Fibroblast of the aortic adventitia (primary cell): ENCODE measurements at places on chromosomes 7 and 10.

GRCh38 chr7:34675749-34676374 lies 17.8 kb downstream of the NPSR1 start:
- peak; percentile 2 for DNase-seq

GRCh38 chr7:94250124-94250523 lies 144.6 kb upstream of the COL1A2 start:
- no peak for DNase-seq

- no peak for DNase-seq
Observed at GRCh38 chr10:49655099-49655498, 24.4 kb upstream of the C10orf53 start.

DNA sequence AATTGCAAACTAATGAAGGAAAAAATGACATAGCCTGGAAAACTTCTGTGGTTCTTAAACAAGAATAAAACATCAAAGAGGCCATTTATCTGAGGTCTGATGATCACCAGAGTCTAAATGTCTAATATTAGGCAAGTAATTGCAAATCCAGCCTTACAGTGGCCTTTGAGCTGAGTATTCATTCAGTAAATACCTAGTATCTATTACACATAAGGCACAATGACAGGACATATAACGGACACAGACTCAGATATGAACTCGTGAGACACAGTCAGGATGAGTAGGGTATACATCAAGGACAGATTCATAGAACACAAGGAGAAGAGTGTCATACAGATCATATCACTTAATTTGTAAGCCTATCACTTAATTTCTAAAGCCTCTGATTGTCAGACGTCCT lies 16.8 kb downstream of the GPAM start:
- DNase-seq: no peak

- DNase-seq: no peak
Observed at GRCh38 chr10:128934492-128934891, 532.5 kb upstream of the MGMT start.

DNA sequence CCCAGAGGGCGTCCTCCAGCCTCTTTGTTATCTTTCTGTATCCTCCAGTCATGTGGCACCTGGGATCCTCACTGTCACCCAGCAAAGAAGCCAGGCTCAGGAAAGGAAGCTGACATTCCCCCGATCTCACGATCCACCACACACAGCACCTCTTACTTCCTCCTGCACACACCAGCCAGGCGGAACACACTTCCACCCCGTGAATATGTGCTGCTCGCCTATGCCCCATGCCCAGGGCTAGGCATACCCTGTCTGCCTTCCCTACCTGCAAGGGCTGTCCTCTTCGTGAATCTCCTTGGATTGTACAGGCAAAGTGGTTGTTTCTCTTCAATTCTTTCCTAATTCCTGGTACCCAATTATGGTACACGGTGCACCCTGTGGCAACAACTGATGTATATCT lies 191.0 kb downstream of the TNS3 start:
- DNase-seq: no peak

DNA sequence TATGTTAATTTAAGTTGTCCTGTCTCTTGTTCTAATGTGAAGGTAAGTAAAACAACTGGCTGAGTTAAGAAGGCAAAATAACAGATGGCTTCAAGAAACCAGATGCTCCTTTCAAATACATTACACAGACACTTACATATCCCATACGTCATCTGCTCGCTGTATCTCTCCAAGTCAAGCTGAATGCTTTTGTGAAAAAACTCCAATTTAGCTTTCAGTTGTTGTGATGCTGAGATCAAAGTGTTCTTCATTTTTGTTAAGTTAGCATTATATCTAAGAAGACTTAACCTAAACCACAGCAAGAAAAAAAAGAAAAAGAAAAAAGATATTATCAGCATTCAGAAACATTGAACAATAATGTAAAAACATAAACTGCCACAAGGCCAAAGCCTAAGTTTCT lies 18.5 kb upstream of the ERLIN1 start:
- no peak for DNase-seq

DNA sequence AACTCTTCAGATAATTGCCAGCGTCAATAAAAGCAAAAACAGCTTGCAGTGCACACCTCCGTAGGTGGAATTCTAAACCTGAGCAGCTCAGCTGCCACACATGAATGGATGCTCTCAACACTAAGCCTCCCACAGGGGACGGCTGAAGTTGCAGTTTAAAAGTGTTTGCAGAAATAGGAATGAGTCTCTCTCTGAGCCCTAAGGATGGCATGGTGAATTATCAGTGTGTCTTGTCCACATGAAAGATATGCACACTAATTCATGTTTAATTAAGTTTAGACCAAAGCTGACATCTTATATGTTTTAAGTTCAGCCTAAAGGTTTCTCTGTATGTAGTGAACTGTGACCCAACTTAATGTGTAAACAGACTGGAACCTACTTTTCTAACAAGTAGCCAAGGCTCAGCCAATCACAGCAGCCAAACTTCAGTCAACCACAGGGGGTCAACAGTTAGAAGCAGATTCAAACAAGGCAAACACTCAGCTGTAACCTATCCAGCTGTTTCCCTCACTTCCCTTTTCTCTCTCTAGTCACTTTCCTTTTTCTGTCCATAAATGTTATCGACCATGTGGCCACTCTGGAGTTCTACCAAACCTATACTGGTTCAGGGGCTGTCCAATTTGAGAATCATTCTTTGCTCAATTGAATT lies 38.1 kb downstream of the CTTNBP2 start:
- no peak for DNase-seq

DNA sequence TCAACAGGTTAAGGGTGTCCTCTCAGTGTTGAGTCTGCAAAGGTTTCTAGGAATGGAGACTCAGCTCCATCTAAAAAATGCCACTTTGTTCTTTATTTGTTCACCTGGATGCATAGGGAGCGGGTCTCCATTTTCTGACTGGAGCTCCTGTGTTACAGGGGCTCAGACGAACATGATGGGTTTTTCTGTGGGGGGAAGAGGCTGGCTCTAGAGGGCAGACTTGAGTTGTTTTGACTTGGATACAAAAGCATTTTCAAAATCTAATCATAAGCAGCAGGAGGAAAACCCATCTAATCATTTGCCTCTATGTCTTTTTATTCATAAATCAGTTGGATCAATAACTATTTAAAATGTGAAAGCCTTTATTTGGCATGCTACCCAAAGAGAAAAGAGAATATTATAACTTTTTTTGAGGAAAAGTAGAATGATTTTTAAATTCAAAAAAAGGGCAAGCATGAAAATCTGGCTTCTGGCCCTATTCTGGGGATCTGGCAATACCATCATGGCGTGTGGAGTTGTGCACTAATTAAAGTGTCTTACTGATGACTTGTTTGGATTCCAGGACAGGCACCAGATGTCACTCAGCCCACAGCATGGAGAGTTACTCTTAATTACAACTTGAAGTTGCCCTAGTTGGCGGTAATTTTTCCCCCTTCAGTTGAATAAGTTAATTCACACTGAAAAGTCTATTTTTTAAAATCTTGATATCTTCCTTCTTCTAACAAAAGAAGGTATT lies 594.9 kb downstream of the REEP3 start:
- DNase-seq: no peak

DNA sequence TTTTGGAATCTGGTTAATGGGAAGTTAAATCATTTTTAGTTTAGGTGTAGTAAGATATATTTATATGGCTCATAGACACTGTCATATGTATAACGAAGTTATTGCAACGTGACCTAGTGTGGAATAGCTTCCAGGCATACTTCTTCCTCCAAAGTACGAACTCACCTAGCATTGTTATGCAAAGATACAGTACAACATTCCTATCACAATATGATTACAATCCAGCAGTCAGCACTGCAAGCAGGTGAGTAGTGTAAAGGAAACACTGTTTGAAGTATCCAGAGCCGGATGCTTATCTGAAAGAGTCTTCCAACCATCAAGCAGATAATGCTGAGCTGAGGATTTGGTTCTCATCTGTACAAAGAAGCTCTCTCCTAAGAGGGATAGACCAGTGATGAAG lies 754.4 kb upstream of the IGFBP3 start:
- no peak for DNase-seq

- DNase-seq: no peak
Observed at GRCh38 chr10:83222832-83223742, 916.2 kb upstream of the GHITM start.

DNA sequence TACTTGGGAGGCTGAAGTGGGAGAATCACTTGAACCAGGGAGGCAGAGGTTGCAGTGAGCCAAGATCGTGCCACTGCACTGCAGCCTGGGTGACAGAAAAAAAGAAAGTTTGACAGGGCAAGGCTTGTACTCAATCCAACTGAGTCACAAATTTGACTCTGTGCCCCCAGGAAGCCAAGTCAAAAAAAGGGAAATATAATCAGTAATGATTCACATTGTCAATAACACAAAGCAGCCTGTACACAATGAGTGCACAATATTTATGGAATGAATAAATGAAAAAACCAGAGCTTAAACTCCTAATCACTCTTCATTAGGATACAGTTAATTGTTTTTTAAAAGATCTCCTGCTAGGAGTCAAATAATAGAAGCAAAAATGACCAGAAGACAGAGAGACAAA lies 6.4 kb downstream of the NAPEPLD start:
- peak; percentile 31 for DNase-seq

GRCh38 chr7:149093228-149093627 lies 2.7 kb upstream of the ZNF786 start:
- no peak for DNase-seq

DNA sequence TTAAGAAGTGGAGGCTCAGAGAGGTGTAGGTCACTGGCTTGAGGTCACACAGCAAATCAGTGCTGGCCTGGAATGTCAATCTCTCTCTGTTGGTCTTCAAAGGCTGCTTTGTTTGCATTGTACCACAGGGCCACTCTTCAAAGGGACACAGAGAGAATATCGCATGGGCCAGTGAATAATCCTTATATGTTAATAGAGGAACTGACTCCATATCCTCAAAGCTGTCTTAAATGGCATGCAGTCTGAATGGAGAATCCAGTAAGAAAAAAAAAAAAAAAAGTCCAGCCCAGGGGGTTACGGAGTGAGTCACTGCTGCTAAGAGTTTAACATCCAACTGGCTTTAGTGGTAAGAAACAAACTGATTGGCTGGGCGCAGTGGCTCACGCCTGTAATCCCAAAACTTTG lies 54.1 kb downstream of the NRAP start:
- DNase-seq: no peak

DNA sequence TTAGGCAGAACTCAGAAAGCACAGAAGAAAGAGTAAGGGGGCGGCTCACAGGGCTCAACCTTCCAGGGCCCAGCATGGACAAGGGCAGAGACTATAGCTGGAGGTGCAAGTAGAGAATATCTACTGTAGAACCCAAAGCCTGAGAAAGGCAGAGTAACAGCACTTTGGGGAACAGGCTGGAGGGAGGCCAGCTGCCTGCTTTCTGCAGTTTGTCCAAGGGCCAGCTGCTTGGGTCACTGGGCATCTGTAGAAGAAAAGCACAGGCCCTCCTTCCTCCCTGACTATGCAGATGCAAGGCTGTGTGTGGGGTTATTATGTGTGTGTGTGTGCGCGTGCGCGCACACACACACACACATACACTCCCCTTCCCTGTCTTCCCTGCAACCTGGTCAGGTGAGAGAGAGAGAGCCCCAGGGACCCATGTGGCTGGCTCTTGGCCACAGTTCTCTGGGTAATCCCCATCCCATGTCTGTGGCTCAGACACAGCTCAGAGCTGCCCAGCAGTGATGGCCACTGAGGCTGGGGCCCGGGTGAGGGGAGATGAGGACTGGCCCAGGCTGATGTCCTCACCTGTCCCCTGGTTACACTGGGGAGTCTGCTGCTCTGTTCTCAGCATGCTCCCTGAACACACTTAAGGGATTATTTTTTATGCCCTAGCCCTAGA lies 9.0 kb downstream of the ADRA2A start:
- no peak for DNase-seq

DNA sequence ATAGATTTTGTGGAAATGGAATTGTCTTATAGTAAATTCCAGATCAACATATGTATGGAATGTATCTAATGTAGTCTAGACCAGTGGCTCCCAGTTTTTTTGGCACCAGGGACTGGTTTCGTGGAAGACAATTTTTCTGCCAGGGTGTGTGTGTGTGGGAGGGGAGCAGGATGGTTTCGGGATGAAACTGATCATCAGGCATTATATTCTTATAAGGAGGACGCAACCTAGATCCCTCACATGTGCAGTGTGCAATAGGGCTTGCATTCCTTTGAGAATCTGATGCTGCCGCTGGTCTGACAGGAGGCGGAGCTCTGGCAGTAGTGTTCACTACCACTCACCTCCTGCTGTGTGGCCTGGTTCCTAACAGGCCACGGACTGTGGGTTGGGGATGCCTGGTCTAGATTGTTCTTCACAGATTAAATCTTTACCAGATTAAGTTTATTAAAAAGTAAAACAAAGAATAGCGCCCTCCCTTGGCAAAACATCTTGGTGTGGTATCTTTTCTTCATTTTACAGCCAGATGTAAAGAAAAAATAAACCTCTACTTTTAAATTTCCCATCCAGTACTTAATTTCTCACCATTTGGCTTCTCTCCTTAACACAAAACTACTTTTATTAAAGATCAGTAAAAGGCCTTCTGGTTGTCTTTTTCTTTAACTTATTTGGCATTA lies 48.4 kb downstream of the SEPTIN7 start:
- DNase-seq: peak; percentile 22

DNA sequence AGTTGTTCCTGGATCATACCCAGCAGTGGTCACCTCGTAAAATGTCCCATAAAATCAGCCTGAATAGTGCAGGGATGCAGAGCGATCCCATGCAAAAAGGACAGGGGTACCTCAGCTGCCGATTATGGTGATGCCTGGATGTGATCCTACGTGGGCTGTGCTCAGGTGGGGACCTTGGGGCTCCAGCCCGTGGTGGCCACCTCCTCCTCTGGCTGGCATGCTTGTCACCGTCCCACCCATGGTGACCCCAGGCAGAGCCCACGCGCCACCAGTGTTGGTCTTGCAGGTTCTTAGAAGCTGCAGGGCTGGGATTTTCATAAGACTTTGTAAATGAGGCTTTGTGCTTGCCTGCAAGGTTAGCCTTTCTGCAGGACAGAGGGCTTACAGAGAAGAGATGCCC lies 97.2 kb downstream of the GLRX3 start:
- no peak for DNase-seq

DNA sequence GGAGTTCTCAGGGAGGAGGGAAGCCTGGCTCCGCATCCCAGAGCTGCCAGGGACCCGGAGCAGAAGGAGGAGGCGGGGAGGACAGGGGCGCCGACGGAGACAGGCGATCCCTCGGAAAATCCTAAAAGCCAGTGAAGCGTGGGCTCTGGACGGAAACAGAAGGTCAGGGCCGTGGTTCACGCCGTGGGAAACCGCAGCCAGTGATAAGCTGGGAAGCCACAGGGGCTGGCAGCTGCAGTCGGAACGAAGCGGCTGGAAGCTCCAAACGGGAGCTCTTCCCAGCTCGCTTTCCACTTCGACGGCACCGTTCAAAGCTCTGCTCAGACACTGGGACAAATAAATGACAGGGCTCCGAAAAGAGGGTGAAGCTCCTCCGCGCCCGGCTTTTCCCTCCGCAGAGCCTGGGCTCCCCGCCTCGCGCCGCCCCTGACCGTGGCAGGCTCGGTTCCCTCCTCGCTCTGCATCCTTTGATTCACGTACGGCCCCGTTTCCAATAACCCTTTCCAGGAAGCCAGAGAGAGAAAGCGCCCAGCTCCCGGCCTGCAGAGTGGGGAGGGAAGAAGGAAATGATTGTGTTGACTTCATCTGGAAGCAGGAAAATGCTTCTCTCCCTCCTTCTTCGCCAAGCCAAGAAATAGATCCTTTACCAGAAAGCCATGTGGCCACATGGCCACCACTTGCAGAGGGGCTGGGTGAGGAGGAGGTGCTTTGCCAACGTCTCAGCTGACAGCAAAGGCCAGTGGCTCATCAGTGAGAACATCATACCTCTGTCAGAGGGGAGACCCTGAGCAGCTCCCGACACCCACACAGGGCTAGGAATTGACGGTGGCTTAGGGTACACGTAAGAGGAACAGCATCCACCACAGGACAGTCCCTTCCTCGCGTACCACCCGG lies 57.4 kb downstream of the ADRB1 start:
- DNase-seq: peak; percentile 33
